ENCODE measurements at places on chromosomes 7 and 10.

DNA sequence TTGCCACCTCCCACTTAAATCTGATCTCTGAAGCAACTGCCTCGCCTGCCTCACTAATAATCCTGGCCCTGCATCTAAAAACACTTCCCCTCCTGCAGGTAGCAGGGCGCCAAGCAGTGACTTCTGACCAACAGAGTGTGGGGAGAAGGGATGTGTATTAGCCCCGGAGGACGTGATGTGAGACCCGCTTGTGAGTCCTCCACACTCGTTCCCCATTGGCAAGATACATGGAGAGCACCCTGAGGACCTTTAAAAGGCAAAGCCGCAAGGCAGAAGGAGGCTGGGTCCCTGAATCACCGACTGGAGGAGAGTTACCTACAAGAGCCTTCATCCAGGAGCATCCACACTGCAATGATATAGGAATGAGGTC, 6.1 kb upstream of the PILRA start:
- no peak for DNase-seq

GRCh38 chr10:35092851-35093250, 2.7 kb upstream of the CUL2 start:
- DNase-seq: no peak

DNA sequence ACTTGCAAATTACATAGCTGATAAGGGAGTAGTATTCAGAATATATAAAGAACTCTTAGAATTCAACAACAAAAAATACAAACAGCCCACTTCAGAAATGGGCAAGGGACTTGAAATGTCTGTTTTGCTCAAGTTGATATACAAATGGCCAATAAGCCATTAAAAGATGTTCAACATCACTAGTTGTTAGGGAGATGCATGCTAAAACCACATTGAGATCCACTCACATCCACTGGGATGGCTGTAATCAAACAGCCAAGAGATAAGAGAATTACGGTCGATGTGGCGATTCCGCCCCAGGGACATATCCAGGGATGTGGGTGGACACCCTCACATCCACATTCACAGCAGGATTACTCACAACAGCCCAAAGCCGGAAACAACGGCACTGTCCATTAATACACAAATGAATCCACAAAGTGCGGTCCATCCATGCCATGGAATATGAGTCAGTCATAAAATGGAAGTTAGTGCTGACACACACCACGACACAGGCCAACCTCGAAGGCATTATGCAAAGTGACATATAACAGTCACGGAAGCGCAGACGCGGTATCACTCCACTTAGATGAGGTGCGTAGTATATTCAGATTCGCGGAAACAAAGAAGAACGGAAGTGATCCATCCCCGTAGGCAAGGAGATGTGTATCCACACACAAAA, 227.8 kb downstream of the DNAJB6 start:
- no peak for DNase-seq

GRCh38 chr10:78471723-78472550, 438.3 kb downstream of the RPS24 start:
- DNase-seq: no peak

- DNase-seq: no peak
Measured at GRCh38 chr10:75803816-75804552, 372.6 kb downstream of the LRMDA start.

GRCh38 chr10:3107426-3107961, 40.1 kb downstream of the PFKP start:
- DNase-seq: no peak

GRCh38 chr10:90288391-90288933, 569.4 kb downstream of the HTR7 start:
- DNase-seq: no peak

DNA sequence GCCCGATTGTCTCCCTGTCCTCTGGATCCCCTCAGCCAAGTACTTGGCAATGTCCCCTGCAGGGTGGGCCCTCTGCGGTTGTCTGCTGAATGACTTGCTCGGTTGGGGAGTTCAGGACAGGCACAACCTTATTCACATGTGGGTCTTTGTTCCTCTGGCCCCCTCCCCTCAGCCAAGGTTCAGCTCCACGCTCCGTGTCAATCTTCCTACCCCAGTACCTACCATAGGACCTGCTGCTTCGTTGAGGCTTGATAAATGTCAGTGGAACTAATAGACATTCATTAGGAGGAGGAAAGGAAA, 7.1 kb downstream of the CPA5 start:
- DNase-seq: no peak

DNA sequence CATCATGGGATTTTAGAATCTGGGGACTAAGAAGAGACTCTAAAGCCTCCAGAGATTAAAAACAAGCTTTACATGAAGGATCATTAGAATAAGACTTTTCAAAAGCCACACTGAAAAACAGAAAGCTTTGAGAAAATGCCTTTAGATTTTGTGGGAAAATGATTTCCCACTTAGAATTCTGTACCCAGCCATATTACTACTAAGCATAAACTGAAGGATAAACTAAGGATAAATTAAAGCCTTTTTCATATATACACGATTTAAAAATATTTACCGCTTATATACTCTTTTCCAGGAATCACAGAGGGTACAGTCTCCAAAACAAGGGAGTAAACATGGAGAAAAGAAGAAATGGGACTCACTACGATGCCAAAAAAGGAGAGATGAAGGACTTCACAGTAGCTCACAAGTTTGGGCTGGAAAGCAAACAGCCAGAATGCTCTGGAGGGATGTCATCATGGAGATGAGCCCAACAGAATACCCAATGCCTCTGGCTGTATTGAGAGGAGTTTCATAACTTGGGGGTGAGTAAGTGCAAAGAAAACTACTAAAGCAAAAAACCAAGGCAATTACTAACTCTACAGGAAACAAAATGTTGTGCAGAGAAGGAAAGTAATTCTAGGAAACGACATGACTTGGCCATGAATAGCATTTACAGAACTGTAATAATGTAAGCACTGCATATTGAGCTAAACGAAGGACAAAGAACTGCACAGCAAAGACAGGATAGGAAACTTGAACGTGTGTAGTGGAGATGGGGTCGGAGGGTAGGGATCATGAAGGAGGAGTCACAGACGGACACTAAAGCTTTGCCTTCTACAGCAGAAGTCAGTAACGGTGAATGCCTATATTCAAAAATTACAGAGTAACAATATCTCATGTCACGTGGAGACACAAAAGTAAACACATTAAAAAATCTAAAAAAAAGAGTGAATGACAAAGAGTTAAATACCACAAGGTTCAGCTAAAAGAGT, 61.4 kb upstream of the ASAH2 start:
- DNase-seq: no peak

- DNase-seq: no peak
Measured at GRCh38 chr7:113283861-113284260, 165.5 kb upstream of the SMIM30 start.

GRCh38 chr7:86339051-86339450, 304.7 kb upstream of the GRM3 start:
- no peak for DNase-seq

DNA sequence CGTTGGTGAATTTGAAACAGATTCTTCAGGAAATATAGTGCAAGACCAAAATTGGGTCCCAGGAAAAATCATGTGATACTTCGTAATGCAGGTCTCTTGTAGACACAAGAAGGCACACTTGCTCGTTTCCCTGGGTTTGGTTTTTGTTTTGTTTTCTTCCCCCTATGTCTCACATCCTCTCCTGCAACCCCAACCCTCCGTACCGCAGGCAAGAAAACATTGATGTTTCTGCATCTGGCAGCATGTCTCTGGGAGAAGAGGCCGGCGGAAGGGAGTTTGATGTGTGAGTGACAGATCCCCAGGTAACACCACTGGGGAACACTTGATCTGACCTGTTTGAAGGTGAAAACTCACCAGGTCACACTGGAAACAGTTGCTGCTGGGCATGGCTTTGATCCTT, 718.5 kb downstream of the AUTS2 start:
- no peak for DNase-seq

- DNase-seq: no peak
Measured at GRCh38 chr10:113960617-113961181, 83.0 kb upstream of the ADRB1 start.

GRCh38 chr10:114795039-114795438, 26.5 kb upstream of the FHIP2A start:
- DNase-seq: no peak

- DNase-seq: no peak
Measured at GRCh38 chr7:12244129-12244528, 33.0 kb downstream of the TMEM106B start.

DNA sequence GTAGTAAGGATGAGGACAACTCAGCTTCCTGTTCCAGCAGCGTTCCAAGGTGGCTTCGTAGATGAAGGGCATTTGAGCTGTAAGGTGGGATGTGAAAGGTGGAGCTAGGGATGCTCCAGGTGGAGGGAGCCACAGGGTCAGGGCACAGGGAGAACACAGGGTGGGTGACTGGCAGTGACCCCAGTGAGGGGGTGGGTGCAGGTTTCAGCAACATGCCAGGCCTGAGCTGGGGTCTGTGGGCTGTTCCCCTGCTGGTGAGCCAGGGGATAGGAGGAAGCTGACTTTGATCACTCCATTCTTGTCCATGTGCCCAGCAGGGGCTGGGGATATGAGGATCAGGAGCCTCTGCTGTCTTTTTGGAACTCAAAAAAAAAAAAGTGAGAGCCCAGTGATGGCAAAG, 33.2 kb downstream of the CDH23 start:
- DNase-seq: no peak

- no peak for DNase-seq
Measured at GRCh38 chr10:8269976-8270375, 215.5 kb downstream of the GATA3 start.

- no peak for DNase-seq
Measured at GRCh38 chr10:60203993-60204618, 185.6 kb downstream of the ANK3 start.

- no peak for DNase-seq
Measured at GRCh38 chr10:1249142-1249920, 193.1 kb downstream of the WDR37 start.

- DNase-seq: no peak
Measured at GRCh38 chr10:119166564-119166963, 1.1 kb upstream of the SFXN4 start.

DNA sequence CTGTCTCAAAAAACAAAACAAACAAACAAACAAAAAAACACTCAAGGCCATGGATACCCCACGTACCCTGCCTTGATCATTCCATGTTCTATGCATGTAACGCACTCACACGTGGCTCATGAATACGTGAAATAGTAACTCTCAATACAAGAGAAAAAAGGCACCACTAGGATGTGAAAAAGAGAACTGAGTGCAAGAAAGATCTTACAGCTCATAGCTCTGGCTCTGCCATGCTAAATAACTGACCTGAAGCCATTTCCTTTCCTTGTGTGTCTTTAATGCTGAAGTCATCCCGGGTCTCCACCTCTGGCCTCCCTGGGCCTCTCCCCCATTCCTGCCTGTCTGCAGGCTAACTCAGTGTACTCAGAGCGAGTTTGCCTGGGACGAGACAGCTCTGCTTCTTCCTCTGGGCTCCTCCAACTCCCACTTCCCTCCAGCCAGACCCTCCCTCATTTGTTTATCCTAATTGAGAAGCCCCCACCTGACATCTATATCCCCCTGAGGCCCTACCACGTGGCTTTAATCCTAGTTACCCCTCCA, 117.3 kb downstream of the PRPF18 start:
- no peak for DNase-seq

GRCh38 chr10:129495698-129496097, 28.7 kb downstream of the MGMT start:
- DNase-seq: no peak

GRCh38 chr10:46539596-46540411, 16.7 kb downstream of the GPRIN2 start:
- DNase-seq: no peak

Data from NCI-H2081 treated with DMSO at 0.1 percent for 48 hours (cell line).